ENCODE measurements at places on chromosomes 12 and 14.
A peak's percentile ranks its signal among the peaks of the same experiment; 100 is the strongest.

GRCh38 chr12:57893431-57894353 lies 47.2 kb upstream of the CTDSP2 start:
- no peak for DNase-seq

DNA sequence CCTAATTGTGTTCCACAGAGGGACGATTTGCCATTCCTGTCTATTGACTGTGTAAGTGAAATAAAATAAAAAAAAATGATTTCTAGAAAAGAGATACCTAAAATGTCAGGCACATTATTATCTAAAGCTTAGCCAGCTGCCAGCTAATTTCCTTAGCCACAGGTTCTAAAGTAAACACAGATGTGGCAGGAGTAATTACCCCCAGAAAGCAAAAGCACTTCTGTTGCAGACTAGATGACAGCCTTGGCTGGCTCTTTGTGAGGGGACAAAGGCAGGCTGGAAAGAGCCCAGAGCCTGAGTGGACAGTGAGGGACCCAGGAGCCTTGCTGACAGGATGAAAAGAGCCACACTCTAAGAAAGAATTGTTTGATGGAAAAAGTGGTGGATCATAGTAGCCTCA lies 418.1 kb downstream of the LRIG3 start:
- no peak for DNase-seq

DNA sequence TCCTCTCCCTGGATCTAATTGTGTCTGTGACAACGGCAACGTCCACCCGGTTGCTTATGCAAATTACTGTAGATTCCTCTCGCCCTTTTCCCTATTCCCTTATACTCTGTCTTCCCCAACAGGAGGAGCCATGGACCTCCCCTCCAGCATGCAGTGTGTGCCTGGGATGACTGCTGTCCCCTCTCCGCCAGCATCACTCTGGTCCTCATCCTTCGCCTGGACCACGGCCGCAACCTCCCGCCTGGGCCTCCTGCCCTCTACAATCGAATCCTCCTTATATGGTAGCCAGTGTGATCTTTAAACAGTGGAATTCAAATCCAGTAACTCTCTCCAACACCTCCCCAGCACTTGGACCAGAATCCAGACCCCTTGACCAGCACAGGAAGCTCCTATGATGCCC lies 30.6 kb upstream of the PRIMA1 start:
- no peak for DNase-seq

- DNase-seq, result no peak
Observed at GRCh38 chr12:90237841-90238240, 529.2 kb upstream of the ATP2B1 start.

DNA sequence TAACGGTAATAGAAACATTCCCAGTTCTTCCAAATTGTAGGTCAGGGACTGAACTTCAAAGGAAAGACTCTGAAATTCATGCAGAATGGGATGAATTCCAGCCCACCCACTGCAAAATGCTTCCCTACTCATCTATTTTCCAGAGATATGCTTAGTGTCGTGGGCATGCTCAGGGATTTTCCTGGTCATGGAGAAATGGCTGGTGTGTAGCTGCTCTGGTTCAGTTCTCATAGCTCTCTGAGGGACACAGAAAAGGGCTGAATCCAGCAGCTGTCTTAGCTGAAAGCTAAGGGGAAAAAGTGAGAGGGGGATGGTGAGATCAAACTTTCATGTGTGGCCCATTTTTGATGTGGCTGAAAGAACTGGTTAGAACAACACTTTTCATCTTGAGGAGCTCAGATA lies 72.9 kb upstream of the KRAS start:
- no peak for DNase-seq

- DNase-seq, result no peak
Observed at GRCh38 chr14:28770061-28770460, 3.5 kb downstream of the FOXG1 start.

- peak; percentile 64 for DNase-seq
Observed at GRCh38 chr12:67630373-67631088, 18.0 kb upstream of the DYRK2 start.

DNA sequence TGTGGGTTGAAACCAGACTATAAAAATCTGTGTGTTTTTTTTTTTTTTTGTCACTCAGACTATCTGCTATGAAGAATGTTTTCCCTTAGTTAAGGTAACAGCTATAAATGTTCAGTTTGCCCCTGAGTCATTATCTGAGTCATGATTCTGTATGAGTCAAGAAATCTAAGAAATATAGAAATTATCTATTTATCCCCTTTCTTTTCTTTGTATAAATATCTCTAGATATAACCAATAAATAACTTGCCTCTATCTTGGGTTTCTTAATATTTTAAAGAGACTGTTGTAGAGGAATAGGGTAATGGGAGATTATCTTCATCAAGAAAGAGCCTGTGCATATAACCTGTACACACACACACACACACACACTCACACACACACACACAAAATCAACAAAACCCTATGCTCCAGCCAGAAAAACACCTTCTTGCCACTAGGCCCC lies 161.7 kb upstream of the EEA1 start:
- DNase-seq, result no peak

DNA sequence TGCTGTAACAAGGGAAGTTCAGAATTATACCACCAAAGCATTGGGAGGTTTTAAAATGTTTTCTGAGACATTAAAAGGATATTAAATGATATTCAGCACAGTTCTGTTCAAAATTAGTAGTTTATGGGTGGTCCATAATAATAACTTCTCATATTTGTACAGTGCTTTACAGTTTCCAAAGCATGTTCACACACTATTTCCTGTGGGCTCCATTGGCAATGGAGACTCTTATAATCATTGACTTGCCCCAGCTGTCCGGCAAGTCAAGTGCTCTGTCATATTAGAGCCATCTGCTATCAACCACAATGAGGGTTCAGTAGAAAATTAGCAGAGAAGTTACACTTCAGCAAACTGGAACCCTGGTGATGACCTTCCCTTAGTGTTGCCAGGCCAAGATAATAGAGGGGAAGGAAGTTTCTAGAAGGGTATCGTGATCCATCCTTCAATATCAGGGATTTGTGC lies 526.6 kb upstream of the CCDC196 start:
- no peak for DNase-seq

All from activated T-cell treated with anti-CD3 and anti-CD28 coated beads for 1 hour (primary cell).